A549 treated with ZK216348 at 1 μM for 4 hours (cell line): ENCODE measurements at places on chromosomes 16 and 17. TPM values are rescaled to one million over a fixed set of nuclear protein-coding genes. Genes with fewer than 3 reads are reported as not detected.

Gene KRTAP9-2
- not detected in 5 replicates for total RNA-seq

Gene ZP2
- total RNA-seq = not detected in 5 replicates

Gene ST6GALNAC1
- 0.27 to 0.60 TPM in 2 of 5 replicates, not detected in the others for total RNA-seq

Gene TLE7
- not detected in 5 replicates for total RNA-seq

Gene CDR2L
- 41.1 to 73.3 TPM (median 64.5 TPM) in 5 replicates for total RNA-seq

Gene NRN1L
- total RNA-seq = 0.33 TPM in 1 of 5 replicates, not detected in the others

Gene TEDC2
- total RNA-seq = 12.6 to 24.4 TPM (median 21.2 TPM) in 5 replicates

Gene GNGT2
- 0.69 to 1.5 TPM (median 0.85 TPM) in 5 replicates for total RNA-seq
